ENCODE measurements at places on chromosomes 16 and 17.
A peak's percentile ranks its signal among the peaks of the same experiment; 100 is the strongest.

DNA sequence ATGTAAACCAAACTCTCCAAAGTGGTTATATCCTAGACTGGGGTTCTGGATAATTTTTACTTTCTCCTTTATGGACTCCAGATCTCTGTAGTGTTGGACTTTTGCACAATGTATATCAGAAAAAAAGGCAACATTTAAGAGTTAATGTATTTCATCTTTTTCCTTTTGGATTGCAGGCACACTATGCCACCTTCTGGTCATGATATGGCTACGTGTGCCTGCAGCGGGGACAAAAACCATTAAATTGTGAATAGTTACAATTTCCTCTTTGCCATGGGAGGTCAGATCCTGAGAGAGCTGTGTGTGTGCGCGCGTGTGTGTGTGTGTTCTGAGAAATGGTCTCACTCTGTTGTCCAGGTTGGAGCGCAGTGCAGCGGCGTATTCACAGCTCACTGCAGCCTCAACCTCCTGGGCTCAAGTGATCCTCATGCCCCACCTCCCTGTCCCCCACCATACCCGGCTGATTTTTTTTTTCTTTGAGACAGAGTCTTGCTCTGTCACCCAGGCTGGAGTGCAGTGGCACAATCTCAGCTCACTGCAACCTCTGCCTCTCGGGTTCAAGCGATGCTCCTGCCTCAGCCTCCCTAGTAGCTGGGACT is 4.3 kb upstream of the SGF29 start:
- peak; percentile 48 for DNase-seq

DNA sequence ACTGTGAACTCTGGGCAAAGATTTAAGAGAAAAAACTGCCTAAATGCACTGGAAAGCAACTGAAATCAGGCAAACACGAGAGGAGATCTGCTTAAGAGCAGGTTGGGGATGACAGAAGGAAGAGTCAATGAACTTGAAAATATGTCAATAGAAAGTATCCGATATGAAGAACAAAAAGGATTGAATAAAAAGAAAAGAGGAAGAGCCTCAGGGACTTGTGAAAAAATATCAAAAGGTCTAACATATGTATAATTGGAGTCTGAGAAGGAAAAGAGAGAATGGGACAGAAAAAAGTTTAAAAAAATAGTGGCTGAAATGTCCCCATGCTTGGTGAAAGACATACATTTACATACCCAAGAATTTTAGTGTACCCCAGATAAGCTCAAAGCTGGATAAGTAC is 195.5 kb downstream of the COPRS start:
- no peak for DNase-seq

GRCh38 chr17:32660496-32660985 is 173.7 kb downstream of the CDK5R1 start:
- no peak for DNase-seq

GRCh38 chr16:66304151-66304550 is 62.3 kb upstream of the CDH5 start:
- no peak for DNase-seq

- no peak for DNase-seq
Measured at GRCh38 chr16:85069171-85069570, 41.6 kb downstream of the KIAA0513 start.

Measured in M059J (cell line).